Activated T-helper 1 cell treated with anti-CD3 and anti-CD28 coated beads, Interleukin-2, amount 50 U/mL, for 16 hours (primary cell): ENCODE measurements at places on chromosomes 13 and 19.
A peak's percentile ranks its signal among the peaks of the same experiment; 100 is the strongest.

DNA sequence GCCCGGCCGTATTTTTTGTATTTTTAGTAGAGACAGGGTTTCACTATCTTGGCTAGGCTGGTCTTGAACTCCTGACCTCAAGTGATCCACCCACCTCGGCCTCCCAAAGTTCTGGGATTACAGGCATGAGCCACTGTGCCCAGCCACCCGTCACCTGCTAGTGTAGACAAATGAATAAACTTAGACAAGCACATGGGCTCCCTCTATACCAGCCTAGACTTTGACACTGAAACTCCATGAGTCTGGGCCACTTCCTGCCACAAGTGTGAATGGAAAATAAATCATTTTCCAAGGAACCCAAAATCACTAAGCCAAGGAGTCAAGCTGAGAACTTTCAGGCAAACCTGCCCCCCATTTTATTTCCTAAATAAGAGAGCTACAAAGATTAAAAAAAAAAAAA lies 27.0 kb upstream of the TPT1 start:
- no peak for DNase-seq

DNA sequence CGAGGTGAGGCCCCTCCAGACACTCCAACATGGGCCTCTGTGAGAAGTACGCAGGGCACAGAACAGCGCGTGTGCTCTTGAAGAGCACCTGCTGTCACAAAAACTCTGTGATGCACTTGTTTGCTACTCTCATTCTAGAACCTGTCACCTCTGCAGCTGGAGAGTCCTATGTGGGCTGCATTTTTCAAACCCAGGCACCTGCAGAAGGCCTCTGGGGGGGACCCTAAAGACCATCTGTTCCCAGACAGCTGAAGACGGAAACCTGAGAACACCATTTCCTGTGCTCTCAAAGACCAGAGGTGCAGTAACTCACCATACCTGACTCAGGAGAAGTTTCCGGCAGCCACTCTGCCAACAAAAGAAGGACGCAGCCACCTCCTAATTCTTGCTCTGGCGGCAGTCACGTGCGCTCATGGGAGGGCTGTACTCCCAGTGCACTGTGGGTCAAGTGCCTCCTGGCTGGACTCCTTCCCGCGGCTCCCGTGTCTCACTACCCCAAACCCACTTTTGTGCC lies 28.1 kb downstream of the RANBP3 start:
- peak; percentile 13 for DNase-seq

DNA sequence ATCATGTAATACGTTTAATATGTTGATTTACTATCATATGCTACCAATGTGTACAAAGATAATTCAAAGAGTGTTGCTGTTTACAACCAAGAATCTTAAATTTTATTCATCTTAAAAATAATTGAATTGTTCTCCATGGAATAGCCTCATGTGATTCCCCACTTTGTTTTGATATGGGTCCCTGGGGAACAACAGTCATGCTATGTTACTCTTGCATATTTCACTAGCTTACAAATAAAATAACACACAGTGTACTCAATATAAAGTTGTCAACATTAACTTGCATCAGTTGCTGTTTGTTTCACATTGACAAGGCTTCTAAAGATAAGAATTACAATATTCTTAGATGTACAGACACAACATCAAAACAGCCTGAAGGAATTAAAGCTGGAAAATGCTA lies 2.3 kb downstream of the ENOX1 start:
- no peak for DNase-seq

GRCh38 chr13:94999871-95000270 lies 287.5 kb upstream of the SOX21 start:
- no peak for DNase-seq

DNA sequence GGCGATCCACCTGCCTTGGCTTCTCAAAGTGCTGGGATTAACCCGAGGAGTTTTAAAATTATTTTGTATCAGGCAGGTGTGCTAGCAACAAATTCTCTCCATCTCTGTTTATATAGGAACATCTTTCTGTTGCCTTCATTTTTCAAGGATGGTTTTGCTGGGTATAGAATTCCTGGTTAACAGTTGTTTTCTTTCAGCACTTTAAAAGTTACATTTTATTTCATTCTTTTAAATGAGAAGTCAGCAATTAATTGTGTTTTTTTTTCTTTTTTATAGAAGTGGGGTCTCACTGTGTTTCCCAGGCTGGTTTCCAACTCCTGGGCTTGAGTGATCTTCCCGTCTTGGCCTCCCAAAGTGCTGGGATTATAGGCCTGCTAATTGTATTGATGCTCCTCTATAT lies 44.0 kb downstream of the DPF1 start:
- no peak for DNase-seq

- DNase-seq: no peak
Observed at GRCh38 chr19:16561382-16561781, 10.8 kb downstream of the SLC35E1 start.

GRCh38 chr13:30718661-30719524 lies 16.4 kb upstream of the ALOX5AP start:
- DNase-seq: no peak

- no peak for DNase-seq
Observed at GRCh38 chr19:1649706-1650649, 2.4 kb downstream of the TCF3 start.

DNA sequence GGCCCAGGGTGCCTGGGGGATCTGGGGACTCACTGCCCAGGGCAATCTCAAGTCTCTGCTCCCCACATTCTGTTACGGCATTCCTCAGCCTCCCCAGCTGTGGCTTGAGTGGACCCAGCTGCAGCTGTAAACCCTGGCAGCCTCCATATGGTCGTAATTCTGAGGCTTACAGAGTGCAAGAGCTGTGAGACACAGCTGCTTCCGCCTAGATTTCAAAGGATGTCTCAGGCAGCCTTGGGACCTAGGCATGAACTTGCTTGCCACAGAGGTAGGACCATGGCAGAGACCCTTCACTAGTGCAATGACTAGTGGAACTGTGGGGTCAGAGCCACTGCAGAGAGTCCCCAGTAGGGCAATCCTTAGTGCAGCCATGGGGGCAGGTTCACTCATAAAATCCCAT lies 297.5 kb downstream of the ENOX1 start:
- no peak for DNase-seq

- DNase-seq: no peak
Observed at GRCh38 chr13:109355875-109356434, 430.4 kb downstream of the IRS2 start.

DNA sequence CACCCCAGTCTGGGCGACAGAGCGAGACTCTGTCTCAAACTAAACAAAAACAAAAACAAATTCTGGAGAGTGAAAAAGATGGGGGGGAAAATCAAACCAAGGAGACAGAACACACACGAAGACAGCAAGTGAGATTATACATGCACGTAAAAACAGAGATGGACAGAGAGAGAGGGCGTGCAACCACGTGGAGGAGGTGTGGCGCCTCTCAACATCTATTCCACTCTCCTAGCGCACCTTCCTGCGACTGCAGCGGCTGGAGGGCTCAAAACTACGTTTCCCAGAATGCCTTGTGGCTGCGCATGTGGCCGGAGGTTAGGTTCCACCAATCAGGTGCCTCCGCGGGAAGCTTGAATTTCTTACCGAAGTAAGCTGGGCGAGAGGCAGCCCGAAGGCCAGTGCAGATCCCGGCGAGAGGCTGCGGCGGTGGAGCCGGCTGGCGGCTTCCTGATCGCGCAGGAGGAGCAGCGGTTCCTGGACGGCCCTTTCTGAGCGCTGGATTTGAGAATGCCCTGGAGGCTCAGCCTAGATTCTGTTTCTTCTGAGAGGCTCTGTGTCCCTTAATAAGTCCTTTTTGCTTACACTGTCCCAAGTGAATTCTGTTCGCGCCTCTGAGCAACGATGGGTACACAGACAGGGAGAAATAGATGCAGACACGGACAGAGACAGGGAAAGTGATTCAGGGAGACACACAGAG lies 13.1 kb upstream of the NANOS2 start:
- DNase-seq: peak; percentile 75

GRCh38 chr19:16928916-16929315 lies 40.1 kb downstream of the F2RL3 start:
- no peak for DNase-seq

DNA sequence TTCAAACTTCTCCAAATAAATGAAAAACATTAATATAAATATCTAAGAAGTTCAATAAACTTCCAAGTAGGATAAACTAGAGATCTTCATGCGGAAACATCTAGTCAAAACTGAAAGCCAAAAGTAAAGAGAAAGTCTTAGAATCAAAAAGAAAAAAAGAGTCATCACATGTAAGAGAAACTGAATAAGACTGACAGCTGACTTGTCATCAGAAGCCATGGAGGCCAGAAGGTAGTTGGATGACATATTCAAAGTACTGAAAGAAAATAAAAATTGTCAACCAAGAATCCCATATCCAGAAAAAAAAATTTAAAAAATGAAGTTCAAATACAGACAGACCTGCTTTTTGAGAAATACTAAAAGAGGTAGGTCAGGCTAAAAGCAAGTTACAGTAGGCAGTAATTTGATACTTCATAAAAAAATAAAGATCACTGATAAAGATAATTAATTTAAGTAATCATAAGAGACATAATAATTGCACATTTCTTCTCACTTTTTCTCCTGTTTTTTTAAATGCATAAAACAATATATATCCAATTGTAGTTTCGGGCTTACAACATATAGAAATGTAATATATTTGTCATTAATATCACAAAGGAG lies 327.6 kb upstream of the PCDH9 start:
- no peak for DNase-seq
